ENCODE measurements at places on chromosomes 3 and 15.

GRCh38 chr3:148790851-148791735 is 36.5 kb upstream of the CPB1 start:
- DNase-seq, result no peak

GRCh38 chr3:142857056-142857455 is 31.8 kb downstream of the PCOLCE2 start:
- DNase-seq, result no peak

GRCh38 chr3:111947231-111947630 is 31.6 kb upstream of the ABHD10 start:
- DNase-seq, result no peak

DNA sequence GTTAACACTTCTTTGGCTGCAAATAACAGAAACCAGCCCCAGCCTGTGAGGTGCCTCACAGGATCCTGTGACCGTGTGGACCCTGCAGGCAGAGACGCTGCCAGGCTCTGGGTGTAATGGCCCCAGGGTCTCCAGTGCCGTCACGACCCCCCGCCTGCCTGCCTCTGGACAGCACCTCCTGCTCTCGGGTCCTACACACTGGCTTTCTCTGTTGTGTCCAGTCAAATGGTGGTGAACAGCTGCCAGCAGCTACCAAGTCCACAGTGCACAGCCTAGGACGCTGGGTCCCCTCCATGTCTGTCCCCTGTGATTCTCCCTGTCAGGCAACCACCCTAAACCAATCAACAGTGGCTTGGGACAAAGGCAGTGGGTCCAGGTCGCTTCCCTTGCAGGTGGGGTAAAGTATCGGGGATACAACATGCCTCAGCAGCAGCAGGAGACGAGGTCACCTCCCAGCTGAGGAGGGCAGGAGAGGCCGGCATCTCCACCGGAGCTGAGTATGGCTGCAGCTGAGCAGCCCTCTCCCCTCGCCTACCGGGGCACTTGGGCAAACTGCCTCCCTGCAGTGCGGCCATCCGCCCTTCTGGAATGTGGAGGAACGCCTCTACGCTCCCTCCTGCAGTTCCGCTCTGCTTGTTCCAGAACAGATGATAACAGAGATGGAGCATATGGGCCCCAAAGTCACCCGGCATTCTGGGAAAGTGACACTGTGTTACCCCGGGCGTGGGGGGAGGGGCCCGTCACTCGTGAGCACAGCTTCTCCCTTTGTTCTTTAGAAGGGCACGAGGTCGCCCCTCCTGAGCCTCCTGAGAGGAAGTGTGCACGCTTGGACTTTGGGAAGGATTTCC is 21.1 kb upstream of the SKOR1 start:
- DNase-seq, result no peak

GRCh38 chr15:45427085-45427484 is 48.7 kb upstream of the GATM start:
- no peak for DNase-seq

- no peak for DNase-seq
These were observed 147.5 kb upstream of the MBNL1 start for GRCh38 chr3:152121270-152121636.
